ENCODE measurements at places on chromosomes 7 and 10.

GRCh38 chr10:28139138-28139537 lies 140.3 kb upstream of the ODAD2 start:
- DNase-seq, result no peak

DNA sequence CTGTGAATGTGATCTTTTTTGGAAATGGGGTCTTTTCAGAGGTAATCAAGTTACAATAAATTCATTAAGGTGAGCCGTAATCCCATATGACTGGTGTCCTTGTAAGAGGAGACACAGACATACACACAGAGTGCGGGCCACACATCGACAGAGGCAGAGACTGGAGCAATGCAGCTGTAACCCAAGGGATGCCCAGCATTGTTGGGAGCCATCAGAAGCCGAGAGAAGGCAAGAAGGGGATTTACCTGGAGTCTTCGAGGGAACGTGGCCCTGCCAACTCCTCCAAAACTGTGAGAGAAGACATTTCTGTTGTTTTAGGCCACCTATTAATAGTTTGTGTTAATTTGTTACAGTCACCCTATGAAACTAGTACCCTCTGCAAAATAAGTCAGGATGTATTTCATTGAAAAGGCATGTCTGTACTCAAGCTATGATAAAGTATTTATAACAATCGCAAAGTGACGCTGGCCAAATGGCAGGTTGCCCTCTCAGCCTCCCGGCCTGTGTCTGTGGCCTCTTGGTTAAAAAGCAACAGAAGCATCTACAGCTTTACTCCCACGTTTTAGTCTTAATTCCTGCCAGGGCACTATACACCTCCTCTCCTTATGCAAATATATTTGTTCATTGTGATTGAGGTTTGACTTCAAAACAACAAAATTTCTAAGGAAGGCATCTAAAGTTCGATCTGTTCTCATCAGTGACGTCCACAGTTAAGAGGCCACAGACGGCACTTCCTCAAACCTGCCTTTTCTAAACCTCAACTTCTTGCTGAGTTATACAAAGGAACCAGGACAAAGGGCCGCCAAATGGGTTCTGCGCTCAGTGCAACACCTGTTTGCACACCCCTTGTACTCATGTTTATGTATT lies 46.8 kb downstream of the HIPK2 start:
- DNase-seq, result peak; percentile 7

DNA sequence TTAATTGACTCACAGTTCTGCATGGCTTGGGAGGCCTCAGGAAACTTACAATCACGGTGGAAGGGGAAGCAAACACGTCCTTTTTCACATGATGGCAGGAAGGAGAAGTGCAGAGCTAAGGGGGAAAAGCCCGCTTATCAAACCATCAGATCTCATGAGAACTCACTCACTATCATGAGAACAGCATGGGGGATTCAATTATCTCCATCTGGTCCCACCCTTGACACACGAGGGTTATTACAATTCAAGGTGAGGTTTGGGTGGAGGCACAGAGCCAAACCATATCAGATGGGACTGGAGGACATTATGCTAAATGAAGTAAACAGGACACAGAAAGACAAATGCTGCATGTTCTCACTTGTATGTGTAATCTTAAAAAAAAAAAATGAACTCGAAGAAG lies 141.4 kb upstream of the HABP2 start:
- no peak for DNase-seq

GRCh38 chr10:35225204-35225603 lies 98.6 kb downstream of the CREM start:
- no peak for DNase-seq

GRCh38 chr10:78405231-78405630 lies 371.6 kb downstream of the RPS24 start:
- DNase-seq, result no peak

GRCh38 chr7:158415316-158415715 lies 172.3 kb downstream of the PTPRN2 start:
- DNase-seq, result no peak

GRCh38 chr10:7258948-7259523 lies 151.8 kb downstream of the SFMBT2 start:
- peak; percentile 56 for DNase-seq

DNA sequence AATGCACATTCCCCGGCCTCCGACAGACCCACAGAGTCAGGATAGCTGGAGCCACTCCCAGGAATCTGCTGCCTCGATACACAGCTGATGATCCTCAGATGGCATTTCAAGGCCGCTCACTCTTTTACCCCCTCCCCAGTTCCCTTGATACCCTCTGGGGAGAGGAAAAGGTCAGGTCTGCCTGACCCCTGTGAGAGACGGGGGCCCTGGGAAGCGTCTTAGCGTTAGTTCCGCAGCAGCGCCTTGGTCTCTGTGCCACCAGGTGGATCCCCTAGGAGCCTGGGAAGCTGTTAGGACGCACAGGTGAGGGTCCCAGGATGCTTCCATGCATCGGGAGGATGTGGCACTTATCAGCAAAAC lies 420.5 kb upstream of the FOXK1 start:
- no peak for DNase-seq

DNA sequence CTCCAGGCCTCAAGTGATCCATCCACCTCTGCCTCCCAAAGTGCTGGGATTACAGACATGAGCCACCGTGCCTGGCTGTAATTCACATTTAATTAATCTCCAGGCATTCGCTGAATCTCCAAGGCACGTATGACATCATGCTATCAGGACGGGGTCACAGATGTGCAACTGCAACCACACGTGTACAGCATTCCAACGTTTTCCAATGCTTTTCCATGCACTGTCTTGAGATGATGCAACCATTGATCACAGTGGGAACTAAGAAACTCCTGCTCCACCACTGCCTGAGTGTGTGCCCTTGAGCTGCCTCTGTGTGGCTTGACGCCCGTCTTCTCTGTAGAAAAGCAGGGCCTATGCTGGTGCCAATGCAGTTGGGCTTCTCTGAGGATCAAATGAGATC lies 119.8 kb upstream of the LYZL2 start:
- no peak for DNase-seq

DNA sequence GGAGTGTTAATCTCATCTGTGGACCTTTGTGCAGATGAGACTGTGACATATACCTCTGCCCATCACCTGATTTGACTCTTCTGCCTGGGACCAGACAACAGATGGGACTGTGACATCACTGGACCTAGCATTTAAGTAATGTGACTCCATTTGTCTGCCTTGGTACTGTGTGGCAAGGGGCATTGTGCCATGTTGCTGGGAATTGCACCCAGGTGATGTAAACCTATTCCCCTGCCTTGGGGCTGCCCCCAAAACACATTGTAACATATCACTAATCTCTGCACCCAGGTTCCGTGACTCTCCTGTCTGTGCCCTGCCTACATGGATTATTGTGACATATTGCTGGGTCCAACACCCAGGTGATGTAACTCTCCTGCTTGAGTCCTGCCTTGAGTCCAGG lies 40.4 kb upstream of the ZNF680 start:
- DNase-seq, result no peak

DNA sequence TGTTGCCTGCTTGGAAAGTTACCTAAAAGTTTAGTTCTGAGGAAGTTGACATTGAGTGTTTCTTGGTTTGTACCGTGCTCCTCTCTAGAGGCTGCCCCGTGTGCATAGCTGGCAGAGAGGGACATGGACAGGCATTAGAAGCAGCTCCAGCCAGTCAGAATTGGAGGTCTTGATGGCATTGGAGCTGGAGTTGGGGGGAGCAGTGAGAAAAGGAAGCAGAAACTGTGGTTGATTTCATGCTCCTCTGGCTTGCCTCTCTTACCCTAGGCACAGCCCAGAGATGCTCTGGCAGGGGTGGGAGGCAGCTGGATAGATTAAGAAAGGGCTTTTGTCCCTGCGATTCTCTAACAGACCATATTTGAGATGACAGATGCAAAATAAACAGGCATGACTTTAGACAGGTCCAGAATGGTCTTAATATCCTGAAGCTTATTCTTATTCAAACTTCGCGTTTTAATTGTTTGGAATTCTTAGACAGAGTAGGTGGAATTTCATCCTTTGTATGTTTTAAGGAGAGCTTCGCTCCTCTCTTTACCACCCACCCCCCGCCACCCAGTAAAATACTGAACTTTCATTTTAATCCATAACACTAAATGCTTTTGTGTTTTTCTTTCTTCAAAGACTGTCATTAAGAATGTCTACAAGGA lies 73.5 kb upstream of the GLCCI1 start:
- DNase-seq, result no peak

DNA sequence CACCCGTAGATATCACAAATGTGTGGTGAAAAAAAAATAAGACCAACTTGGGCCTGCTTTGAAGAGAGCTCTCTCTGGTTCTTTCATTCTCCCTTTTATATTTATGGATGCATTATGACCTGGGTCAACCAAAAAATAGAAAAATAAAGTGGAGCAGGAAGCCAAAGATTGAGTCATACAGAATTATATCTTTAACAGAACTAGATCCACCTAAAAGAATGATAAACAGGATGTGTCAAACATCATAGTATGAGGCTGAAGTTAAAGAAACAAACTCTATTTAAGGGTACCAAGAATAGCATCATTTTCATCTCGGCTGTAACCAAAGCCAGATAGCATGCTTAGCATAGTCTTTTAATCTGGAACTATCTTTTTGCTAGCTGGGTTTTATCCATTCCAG lies 28.8 kb upstream of the NMT2 start:
- DNase-seq, result no peak

Measured in activated CD4-positive, alpha-beta T cell treated with anti-CD3 and anti-CD28 coated beads, Interleukin-2, amount 50 U/mL, for 48 hours (primary cell).